ENCODE measurements at places on chromosomes 11 and 22. TPM values are rescaled to one million over a fixed set of nuclear protein-coding genes. Genes with fewer than 3 reads are reported as not detected.

The MMP8 gene
- 0.04 TPM for polyA plus RNA-seq

The VPREB3 gene
- polyA plus RNA-seq: 0.82 TPM

The PIH1D2 gene
- polyA plus RNA-seq: 3.0 TPM

The NELL1 gene
- polyA plus RNA-seq: not detected

The OTOG gene
- polyA plus RNA-seq: not detected

The MISFA gene
- 5.8 TPM for polyA plus RNA-seq

The CD248 gene
- 2.9 TPM for polyA plus RNA-seq

The JHY gene
- 0.11 TPM for polyA plus RNA-seq

The CEP126 gene
- 0.12 TPM for polyA plus RNA-seq

The SLCO2B1 gene
- polyA plus RNA-seq: 1.7 TPM

The OR52N4 gene
- not detected for polyA plus RNA-seq

All from psoas muscle (tissue), 8 donors.